Activated CD4-positive, alpha-beta T cell treated with anti-CD3 and anti-CD28 coated beads for 4 hours (primary cell): ENCODE measurements at places on chromosomes 3 and 15.

GRCh38 chr3:172052405-172052804 lies 13.0 kb downstream of the FNDC3B start:
- DNase-seq: no peak

DNA sequence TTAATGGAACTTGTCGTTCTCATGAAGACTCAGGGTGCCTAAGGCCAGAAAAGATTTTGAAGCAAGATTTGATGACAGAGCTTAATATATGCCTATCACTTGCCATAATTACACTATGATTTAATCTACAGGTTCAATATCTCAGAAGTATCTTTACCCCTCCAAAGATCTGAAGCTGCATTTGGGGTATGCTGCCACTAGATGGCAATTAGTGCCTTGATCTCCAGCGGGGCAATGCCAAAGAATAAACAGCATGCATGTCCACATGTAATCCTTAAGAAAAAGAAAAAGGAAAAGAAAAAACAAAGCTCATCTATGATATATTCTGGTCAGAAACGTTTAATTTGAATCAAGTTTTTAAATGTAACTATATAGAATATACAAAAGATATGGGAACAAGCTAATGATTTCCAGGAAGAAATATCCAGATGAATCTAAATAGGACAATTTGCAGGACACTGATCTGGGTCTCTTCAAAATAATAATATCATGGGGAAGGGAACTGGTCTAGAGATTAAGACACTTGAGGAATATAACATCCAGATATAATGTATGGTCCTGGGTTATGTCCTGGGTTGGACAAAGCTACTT lies 55.0 kb upstream of the SOX14 start:
- DNase-seq: no peak

DNA sequence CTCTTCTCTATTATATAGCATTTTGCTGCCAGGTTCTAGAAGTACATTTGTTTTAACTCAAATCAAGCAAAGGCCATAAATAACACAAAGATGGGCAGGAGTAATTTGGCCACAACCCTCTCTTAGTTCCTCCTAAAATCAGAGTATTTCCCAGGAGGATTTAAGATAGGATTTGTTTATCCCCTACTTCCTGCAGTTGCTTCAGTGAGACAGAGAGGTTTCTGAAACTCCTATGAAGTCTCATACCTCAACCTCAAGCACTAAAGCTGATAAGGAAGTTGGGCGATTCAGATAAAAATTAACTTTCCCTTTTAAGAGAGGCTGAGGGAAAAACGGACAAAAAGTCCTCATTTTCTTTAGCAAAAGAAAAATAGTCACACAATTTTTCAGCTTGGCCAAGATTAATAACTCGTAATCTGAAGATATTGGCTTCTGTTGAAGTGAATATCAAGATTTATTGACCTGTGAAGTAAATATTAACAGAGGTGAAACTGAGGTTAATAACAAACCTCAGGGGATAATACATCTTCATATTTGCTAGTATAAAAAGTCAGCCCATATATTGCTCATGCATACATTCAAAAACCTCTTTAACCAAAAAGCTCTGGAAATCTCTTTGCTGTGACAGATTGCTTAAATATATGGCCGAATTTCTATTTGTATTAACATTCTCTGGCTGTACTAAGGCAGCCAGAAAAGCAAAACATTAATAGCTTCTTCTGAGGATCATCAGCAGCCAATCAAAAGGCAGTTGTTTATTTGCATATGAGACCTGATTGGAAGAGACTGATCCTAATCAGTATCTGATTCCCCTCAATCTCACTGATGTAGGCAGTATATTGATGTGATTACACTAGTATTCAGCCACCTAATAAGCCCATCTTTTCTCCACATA lies 90.6 kb upstream of the GADL1 start:
- no peak for DNase-seq

- no peak for DNase-seq
These were observed 133.0 kb upstream of the CADM2 start for GRCh38 chr3:84825817-84826216.

GRCh38 chr3:119628816-119629445 lies 31.2 kb downstream of the PLA1A start:
- DNase-seq: no peak

DNA sequence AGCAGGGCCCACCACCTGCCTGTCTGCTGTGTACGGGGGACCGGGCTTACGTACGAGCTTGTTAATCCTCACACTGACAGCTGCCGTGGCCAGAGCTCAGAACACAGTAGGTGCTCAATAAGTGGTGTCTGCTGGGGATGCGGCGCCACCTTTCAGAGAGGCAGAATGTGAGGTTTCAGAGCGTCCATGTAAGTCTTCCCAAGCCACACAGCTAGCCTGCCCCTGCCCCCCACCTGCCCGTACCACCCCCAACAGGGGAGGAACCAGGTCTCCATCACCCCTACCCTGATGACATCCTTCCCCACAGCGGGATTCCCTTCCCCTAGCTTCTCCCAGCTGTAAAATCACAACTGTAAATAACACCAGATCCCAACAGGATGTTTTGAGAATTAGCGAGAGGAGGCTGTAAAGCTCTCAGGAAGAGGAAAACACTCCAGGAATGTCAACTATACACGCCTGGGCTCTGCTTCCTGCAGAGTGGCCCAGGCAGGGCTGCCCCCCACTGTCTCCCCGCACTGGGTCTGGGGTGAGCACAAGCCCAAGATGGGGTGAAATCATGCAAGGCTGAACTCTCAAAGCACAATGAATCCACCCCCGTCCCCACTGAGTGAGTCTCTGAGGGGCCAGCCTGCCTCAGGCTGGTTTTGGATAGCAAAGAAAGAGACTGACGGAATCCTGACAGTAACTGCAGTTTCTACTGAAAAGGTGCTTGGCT lies 250.1 kb upstream of the LYSMD4 start:
- no peak for DNase-seq

GRCh38 chr3:125477701-125478100 lies 42.3 kb downstream of the SNX4 start:
- no peak for DNase-seq

- DNase-seq: no peak
These were observed 45.7 kb downstream of the TRIM42 start for GRCh38 chr3:140723576-140723975.

DNA sequence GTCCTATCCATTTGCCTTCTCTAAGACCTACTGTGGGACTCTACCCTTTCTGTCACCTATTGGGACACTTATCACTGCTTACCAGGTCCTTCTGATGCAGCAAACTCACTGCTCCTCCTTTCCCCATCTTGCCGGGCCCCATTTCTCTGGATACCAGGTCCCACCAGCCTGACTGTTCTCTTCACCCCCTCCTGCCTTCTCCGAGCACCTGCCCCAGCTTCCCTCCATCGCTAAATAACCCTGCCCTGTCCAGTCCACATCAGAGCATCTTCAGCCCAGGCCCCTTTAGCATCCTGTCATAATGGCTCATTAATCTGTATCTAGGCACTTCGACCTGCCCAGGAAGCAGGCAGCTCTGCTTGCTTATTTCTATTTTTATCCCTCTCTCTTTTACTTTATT lies 74.7 kb downstream of the CRYGS start:
- DNase-seq: no peak

DNA sequence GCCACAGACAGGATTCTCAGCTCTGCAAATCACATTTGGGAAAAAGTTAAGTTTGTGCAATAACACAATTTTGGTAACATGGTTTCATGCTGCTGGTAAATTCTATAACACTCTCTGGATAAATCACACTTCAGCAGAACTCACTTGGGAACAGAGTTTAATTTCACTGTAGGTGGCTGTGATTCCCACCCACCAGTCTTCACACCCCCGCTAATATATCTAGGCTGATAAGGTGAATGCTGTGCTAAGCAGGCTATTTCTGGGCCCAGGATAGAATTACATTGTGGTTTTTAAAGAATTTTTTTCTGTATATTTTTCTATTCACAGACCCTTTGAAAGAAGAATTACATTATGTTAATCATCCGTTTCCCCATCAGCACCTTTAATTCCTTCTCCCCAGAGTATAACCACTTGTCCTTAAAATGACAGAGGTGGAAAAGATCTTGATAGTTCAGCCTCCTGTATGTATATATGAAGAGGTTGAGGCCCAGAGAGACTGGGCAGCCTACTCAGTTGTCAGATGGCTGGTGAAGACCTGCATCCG lies 22.9 kb downstream of the MAP2K1 start:
- DNase-seq: no peak

GRCh38 chr3:124619887-124620599 lies 110.2 kb upstream of the UMPS start:
- DNase-seq: no peak

GRCh38 chr3:196546537-196546936 lies 21.8 kb downstream of the WDR53 start:
- no peak for DNase-seq

GRCh38 chr15:89513284-89513683 lies 16.9 kb upstream of the RHCG start:
- DNase-seq: no peak

DNA sequence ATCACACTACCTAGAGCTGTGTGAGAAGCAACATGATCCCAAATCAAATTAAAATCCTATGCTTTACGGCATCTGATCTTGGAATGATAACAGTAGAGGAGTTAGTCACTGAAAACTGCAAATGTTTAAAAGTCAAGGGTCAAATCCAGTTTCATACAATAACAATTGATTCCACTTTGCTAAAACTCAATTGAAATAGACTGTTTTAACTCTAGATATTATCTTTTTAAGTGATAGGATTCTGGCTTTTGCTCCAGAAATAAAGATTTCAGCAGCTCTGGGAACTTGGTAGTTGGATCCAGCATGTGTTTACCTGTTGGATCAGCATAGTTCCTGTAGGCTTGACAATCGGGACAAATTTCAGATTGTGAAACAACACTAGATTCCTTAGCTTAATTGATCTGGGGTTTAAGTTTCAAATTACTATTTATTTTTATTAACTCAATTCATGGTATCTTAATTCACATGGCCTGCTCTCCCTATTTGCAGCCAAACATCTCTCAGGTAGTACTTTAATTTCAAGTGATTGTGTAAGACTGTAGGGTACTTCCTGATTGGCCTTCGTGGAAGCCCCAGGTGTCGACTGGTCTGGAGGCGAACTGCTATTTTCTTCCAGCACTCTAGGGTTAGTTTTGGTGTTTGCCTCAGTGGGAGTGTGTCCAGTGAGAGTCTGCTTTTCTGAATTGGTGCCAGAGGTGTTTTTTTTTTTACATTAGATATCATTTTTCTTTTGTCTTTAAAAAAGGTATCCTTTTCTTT lies 16.6 kb downstream of the NFKBIZ start:
- no peak for DNase-seq

DNA sequence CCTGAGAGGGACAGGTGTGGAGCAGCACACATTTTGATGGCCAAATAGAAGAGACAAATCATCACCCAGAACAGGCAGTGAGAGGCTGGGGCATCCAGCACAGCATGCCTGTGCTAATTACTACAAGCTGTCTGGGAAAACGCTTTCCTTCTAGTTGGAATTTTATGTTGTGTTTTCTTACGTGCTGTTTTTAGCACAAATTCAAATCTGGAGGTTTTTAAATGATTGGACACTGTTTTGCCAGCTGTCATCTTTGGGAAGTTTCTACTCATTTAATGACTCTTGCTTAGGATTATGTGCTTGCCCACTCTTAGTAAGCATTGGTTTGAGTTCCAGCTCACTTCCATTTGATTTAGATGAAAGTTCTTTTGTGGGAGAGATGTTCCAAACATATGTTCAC lies 43.5 kb downstream of the EAF1 start:
- no peak for DNase-seq

DNA sequence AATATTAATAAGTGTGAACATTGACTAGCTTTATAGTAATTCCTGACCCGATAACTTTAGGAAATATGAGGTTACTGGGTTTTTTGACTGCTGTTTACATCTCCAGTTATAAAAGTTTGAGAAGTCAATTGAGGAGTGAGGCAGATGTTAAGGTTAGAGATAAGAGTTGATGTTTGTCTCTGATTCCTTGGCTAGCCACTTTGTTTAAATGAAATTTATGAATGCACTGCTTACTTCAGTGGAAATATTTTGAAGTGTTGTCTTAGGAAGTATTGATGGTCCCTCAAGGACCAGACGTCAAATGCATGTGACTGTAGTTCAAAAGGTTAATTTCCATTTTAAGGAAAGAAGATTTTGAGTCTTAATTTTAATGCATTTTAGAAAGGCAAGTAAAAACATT lies 41.7 kb downstream of the MAP2K5 start:
- no peak for DNase-seq

DNA sequence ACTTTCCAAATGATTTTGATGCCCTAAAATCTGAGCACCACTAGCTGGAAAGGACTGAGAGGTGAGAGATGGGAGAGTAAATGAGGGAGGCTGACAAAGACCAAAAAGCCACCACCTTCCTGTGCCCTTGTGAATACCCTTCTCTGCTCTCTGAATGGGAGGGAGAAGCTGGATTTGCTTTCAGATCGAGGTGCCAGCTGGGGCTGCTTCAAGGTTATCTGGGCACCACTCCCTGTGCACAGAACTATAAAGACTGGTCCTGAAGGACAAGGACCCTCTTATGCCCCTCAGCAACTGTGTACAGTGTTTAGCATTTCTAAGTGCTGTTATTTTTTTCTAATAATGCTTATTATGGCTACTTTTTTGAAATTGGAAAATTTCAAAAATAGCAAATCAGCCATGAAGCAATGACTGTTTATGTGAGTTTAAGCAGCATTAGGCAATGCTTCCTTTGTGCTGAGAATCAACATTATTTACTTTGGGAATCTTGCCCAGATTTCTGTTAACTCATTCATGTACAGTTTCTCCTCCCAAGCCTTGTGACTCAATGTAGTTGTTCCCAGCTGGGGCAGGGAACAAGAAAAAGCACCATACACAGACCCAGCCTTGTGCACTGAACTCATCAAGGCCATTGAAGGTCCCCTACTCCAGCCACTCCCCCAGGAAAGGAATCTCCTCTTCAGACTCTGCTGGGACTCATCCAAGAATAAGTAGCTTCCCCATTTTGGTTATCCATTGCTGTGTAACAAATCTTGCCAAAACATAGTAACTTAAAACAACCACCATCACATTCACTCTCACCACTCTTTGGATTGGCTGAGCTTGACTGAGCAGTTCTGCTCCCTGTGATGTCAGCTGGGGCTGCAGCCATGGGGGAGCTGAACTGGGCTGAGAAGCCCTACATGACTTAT lies 37.3 kb upstream of the CDV3 start:
- no peak for DNase-seq

- DNase-seq: no peak
These were observed 5.8 kb downstream of the DZIP3 start for GRCh38 chr3:108595321-108595720.

DNA sequence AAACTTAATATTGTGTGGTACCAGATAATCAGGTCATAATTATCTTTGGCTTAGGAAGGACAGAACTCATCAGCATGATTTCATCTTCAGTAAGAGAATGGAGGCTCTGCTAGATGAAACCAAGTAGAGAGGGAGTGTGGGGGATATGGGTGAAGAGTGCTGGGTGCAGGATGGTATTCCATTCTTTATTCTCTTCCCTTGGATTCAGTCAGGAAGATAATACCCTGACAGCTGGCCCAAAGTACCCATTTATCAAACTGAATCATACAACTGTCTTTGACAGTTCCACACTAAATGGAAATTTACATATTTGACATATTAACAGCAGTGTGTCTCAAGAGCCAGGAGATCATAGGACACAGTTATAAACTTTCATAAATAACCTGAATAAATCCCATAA lies 44.7 kb downstream of the GOLIM4 start:
- no peak for DNase-seq

- DNase-seq: peak; percentile 5
These were observed 74.0 kb upstream of the TERB2 start for GRCh38 chr15:44882499-44882968.
